NCI-H774 (cell line): ENCODE measurements at places on chromosomes 7 and 10.

DNA sequence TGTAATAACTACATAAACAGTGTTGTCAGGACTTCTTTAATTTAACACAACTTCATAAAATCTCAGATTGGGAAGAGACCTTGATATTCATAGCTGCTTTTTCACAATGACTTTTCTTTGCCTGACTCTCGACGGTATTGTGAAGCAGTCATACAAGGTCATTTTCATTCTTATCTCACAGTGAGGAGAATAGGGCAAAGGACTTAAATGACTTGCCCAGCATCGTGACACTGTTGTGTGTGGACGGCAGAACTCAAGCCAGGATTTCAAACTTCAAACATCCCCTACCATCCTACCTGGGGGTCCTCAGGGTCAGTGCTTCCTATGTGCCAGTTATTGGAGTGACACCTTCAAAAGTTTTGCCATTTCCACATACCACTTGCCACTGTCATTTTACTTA is 138.5 kb upstream of the GDF10 start:
- no peak for DNase-seq

DNA sequence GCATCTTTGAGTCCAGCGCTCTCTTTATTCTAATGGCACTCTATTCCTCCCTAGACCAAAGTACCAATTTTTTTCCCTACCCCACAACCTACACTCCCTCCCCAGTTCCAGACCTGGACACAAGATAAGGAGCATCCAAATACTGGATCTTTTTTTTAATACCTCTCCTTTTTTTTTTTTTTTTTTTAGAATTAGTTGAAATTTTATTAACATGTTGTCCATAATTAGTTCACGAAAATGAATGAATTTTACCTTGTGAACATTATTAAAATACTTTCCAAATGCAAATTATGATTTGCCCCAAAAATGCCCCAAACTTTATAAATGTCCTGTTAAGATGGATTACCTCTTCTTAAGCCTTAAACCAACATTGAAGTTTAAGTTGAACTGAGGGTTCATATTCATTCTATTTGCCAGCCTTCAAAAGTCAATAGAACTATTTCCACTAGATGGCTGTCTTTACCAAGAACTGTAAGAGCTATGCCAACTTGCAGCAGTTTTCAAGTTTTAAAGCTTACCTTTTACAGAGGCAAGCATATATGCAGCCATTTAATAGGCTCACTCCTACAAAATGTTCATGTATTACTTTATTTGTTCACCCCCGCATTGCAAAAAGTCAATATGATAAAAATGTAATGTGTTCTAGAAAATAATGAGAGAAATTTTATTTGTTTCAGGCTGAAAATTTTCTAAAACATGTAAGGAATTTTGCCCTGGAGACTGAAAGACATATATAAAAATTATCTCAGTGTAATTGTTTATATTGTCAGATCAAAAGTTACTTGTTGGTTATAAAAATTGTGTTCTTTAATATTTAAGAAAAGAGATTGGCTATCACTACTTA is 39.7 kb upstream of the TNKS2 start:
- DNase-seq, result no peak

GRCh38 chr10:69323622-69324021 is 45.3 kb downstream of the HK1 start:
- no peak for DNase-seq

- no peak for DNase-seq
These were observed 686.9 kb upstream of the FOXK1 start for GRCh38 chr7:3995187-3995586.

DNA sequence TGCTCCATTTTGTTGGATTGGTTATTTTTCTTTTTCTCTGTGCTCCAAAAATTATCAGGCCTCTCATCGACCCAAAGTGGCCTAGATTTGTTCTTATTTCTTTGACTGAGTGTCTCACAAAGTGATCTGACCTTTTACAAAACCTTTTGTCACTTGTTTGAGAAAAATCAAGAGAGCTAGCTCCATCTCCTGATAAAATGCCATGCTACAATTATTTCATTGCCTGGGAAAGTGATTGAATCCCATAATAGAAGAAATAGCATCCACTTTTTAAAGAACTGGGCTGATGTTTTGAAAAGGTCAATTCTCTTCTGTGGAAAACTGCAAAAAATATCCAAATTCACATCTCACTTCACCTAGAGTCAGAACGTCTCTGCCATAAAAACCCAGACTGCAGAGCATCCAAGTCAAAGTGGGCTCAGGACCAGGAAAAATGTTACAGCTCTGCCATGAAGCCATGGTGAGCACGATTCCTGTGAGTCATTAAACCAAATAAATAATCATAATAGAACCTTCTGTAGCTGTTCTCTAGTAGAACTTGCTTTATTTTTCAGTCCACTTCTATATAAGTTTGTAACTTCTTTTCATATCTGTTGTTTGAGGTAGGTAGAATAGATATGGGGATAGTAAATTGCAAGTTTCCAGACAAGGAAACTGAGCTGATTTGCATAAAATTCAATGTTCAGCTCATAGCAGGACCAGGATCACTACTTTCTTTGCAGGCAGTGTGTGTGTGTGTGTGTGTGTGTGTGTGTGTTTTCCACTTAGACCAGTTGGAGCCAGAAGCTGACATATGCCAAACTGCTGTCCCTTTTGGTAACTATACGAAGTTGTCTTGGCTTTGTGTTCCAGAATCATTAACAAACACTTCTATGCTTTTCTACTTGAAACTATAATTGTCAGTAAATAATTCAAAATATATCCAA is 632.5 kb upstream of the ANKRD30A start:
- DNase-seq, result no peak

DNA sequence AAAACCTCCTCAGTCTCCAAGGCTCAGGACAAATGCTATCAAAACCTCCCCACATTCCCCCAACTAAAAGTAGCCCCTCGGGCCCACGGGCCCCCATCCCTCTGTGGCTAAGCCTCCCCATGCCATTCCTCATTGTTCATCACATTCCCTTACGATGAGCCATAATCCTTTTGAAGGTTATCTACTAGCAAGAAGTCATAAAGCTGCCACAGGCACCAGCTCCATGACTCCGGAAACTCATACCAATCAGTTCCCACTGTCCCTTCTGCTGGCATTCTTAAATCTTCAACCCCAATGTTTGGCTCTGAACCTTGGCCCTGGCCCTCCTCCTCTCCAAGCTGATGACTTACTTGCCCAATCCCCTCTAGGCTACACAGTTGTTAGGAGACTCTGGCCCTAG is 19.4 kb upstream of the TM9SF3 start:
- DNase-seq, result no peak

DNA sequence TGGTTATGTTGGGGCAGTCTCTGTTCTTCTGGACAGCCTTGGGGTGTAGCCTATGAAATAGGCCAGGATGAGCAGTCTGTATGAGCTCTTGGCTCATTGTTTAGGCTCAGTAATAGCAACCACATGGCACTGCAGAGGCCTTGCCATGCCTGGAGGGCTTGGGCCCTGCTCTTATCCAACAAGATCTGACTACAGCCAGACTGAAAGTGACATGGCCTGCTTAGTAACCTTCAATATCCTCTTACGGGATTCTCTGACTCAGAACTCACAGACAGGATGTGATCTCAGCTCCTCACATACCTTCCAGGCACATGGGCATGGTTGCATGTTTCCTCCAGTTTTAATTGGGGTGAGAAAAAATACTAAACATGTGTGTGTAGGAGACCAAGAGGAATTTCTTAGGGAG is 289.3 kb downstream of the PTEN start:
- no peak for DNase-seq

DNA sequence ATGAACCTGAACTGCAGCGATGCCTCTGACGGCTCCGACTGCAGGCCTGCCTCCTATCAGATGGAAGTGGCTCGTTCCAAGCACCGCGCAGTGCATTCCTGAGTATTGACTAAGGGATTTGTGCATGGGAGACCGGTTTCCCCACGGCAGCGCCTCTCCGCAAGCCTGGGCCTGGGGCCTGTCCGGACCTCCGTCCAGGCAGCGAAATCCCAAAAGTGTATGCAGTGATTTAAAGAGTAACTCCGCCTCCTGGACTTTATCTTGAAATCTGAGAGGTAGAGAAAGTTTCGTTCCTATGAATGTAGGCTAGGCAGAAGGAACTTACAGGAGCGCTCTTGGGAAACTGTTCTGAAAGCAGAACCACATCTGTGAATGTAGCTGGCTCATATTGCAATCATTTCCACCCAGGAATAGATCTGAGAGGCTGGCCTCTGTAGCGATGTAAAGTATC is 106.2 kb upstream of the CELF2 start:
- no peak for DNase-seq

- DNase-seq, result no peak
These were observed 107.5 kb upstream of the WAC start for GRCh38 chr10:28425422-28425821.

- DNase-seq, result no peak
These were observed 48.4 kb downstream of the MDFIC start for GRCh38 chr7:114970308-114970707.

- DNase-seq, result no peak
These were observed 35.0 kb upstream of the CPXM2 start for GRCh38 chr10:123926401-123927264.

GRCh38 chr7:24540956-24541355 is 32.3 kb upstream of the PALS2 start:
- DNase-seq, result no peak

DNA sequence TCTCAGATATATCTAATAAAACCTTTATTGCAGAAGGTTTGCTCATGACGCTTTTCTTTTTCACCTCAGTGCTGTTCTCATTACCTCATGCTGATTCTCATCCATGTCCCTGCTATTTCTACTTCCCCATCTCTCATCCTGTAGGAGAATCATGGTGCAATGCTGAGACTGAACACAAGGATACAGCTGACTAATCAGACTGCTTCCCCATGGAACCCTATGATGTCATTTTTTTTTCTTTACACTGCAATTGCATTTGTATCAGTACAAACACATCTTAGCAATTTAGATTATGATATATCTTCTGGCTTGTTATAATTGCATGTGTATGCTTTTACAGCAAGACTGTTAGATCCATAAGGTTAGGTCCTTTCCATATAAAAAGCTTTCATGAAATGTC is 93.7 kb downstream of the SEMA3A start:
- DNase-seq, result no peak

DNA sequence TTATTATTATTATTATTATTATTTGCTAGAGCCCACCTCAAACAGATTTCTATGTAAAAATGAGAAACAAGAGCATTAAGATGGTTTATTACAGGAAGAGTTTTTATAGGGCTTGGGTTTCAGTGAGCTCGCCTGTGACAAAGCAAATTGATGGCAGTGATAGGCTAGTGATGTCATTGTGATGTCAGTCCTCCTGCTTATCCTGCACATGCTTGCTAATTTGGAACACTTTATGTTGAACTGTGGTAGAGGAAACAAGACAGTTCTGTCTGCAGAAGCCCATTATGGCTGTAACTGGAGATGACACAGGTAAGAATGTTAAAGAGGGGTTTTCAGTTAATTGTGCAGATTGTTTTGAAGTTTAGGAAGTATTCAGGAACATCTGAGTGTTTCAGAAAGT is 68.3 kb downstream of the CREM start:
- DNase-seq, result peak; percentile 7

DNA sequence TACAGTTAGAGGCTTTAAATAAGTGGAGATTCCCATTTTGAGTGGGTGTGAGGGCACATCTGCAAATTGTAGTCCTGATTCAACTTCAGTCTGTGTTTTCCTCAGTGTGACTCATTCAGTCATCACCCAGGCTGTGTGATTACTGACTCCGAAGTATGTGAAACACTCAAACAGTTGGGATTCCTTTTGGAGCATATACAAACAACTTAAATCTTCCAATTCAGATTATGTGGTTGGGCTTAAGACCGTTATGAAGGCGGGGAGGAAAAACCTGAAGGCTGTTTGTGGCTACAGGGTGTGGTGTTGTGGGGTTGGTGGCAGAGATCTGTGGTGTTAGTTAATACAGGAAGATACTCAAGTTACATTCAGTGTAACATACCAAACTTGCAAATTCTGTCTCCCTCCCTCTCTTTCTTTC is 259.7 kb upstream of the FERD3L start:
- no peak for DNase-seq

GRCh38 chr10:131677671-131678070 is 223.1 kb upstream of the PPP2R2D start:
- no peak for DNase-seq

DNA sequence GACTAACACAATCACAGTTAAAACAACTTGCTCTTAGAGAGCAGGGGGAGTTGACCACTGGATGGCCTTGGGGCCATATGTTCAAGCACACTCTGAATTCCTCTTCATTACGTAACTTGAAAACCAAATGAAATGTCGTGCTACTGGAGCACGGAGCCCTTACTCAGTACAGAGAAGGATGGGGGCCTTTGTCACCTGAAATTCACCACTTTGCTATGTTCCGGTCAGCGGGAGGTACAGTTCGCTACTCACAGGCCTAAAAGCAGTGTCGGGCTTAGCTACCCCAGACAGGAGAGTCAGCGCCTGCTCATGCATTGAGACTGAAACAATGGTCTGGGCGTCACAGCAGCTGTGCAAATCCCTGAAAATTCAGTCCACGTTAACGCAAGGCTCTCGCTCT is 39.6 kb downstream of the GLI3 start:
- DNase-seq, result peak; percentile 10

- DNase-seq, result no peak
These were observed 187.5 kb downstream of the EVX1 start for GRCh38 chr7:27430105-27430504.

GRCh38 chr10:114881417-114881816 is 56.6 kb upstream of the TRUB1 start:
- no peak for DNase-seq

GRCh38 chr10:2985729-2986232 is 81.6 kb upstream of the PFKP start:
- DNase-seq, result peak; percentile 83

DNA sequence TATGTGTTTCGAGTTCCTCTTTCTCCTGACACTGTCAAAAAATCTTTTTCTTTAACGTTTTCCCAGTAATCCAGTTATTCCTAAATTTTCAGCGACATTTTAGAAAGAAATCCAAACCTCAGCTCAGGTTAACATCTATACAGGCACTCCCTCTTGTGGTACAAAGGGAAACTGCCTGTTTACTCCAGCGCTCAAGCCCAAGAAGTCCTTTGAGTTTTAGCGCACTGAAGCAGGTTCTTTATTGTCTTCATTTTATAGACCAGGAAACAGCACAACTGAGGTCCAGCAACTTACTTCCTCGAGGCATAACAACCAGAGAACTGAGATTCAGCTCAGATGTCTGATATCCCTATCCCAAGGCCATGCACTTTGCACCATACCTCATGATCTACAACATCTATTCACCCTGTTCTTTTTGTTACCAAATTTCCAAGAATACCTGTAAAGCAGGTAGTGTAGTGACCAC is 287.2 kb upstream of the MKLN1 start:
- peak; percentile 7 for DNase-seq

- DNase-seq, result no peak
These were observed 25.8 kb upstream of the PCGF5 start for GRCh38 chr10:91194497-91195179.

GRCh38 chr7:129825209-129825970 is 127.4 kb downstream of the UBE2H start:
- peak; percentile 83 for DNase-seq

DNA sequence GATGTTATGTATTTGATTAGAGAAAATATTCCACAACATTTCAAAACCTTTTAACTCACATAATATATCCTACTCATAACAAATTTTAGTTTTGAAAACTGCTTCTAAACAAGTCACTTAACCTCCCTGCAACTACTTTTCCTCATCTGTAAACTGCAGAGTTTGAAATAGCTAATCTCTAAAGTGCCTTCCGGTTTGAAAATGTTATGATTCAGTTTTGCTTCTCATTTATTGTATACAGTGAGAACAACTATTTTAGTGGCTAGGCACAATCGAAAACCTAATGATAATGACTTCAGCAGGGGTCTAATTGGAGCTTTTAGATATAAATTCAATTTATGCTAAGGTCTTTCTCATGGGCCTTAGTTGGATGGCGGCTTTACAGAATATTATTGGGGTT is 30.7 kb upstream of the TEX47 start:
- no peak for DNase-seq
